ENCODE measurements at places on chromosomes 1 and 21.
A peak's percentile ranks its signal among the peaks of the same experiment; 100 is the strongest.

DNA sequence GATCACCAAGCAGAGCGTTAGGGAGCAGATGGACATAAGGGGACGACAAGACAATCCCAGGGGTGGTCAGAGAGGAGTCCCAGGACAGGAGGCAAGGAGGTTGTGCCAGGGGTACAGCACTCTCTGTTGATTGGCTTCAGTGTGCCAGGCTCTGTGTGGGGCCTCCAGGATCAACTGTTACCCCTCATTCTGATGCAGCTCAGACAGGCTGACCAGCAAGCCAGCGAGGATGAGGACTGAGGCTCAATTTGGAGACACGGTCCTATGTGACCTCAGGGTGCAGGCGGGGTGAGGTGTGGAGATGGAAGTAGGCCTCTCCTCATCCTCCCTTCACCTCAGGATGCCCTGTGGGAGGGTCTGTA, 4.0 kb downstream of the HYI start:
- no peak for DNase-seq

DNA sequence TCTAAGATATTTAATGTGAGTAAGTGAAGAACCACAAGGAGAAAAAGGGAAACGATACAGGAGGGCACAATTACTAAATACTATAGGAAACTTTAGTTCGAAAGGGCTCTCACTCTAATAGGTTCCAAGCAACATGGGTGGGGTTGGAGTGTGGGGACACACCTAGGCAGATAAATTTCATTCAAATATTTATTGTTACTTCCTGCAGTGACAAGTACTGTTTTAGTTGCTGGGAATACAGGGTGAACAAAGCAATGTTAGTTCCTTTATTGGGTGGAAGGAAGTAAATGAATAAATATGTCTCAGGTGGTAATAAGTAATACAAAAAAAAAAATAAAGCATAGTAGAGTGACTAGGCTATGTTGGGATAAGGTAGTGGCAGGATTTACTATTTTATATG, 73.2 kb upstream of the B3GALT2 start:
- no peak for DNase-seq

GRCh38 chr1:53291574-53291973, 36.3 kb downstream of the LRP8 start:
- no peak for DNase-seq

DNA sequence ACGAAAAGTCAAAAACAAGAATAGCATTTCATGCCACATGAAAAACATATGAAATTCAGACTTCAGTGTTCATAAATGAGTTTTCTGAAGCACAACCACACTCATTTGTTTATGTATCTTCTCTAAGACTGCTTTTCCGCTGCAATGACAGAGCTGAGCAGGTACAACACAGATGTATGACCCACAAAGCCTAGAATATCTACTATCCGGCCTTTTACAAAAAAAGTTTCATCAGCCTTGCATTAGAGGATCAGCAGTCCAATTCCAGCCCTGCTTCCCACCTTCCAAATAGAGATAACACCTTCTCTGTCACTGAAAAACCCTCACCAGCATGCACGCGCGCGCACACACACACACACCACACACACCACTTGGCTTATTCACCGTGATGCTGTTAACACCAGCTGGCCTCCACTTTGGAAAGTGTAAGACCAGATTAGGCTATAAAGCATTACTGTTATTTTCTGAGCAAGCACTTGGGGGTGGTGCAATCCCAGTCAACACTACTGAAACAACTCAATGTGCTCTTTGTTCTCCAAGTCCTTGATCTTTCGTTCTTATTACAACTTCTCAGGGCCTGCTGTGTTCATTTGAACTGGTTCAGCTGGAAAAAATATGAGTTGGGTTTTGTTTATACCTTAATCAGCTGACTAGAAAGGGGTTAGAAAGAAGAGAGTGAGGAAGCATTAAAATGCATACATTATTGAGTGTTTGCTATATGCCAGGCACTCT, 90.0 kb downstream of the GLUL start:
- peak; percentile 24 for DNase-seq

- no peak for DNase-seq
Observed at GRCh38 chr1:8813016-8813763, 4.2 kb downstream of the RERE start.

- DNase-seq: peak; percentile 53
Observed at GRCh38 chr1:155081472-155082300, 3.0 kb downstream of the EFNA3 start.

- DNase-seq: no peak
Observed at GRCh38 chr21:41437729-41438128, 11.7 kb downstream of the MX1 start.

GRCh38 chr1:184637664-184638240, 116.9 kb downstream of the EDEM3 start:
- DNase-seq: no peak
